ENCODE measurements at places on chromosomes 12 and 14. TPM values are rescaled to one million over a fixed set of nuclear protein-coding genes. Genes with fewer than 3 reads are reported as not detected.
A peak's percentile ranks its signal among the peaks of the same experiment; 100 is the strongest.

The NKX2-1 gene
- total RNA-seq: not detected

The RNASE4 gene
- 23.6 TPM for total RNA-seq

The TC2N gene
- total RNA-seq: 14.4 TPM

The BIN2 gene
- total RNA-seq: not detected

The IL23A gene
- not detected for total RNA-seq

The LHX5 gene
- not detected for total RNA-seq

The CHGA gene
- total RNA-seq: not detected

The TMEM121 gene
- total RNA-seq: 6.0 TPM

The INHBC gene
- total RNA-seq: not detected

The FAIM2 gene
- 1.3 TPM for total RNA-seq

- DNase-seq: no peak
- H3K4me3 ChIP-seq: no peak overlapping the region
- peaks cover 15% of the 10 kb centered on the region for H3K4me1 ChIP-seq
These were observed 232.0 kb downstream of the ERC1 start for GRCh38 chr12:1222858-1223639.

GRCh38 chr12:96422192-96422591, 22.0 kb upstream of the CDK17 start:
- no peaks in the 10 kb centered on the region for H3K36me3 ChIP-seq
- no peak overlapping the region for H3K4me3 ChIP-seq
- peaks cover 38% of the 10 kb centered on the region for H3K4me1 ChIP-seq

DNA sequence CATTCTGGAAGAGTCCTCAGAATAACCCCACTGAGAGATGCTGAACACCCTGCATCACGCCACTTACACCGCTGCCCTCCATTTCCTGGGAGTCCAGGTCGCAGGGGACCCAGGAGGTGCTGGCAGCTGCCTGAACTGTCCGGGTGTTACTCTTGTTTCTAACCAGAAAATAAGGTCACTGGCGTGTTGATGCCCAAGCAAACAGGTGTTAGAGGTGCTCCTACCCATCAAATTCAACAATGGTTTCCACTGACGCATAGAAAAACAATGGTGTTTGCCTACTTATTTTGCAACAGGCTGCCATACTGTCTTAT, 23.8 kb downstream of the PITPNM2 start:
- no peak for DNase-seq
- no peaks in the 10 kb centered on the region for H3K36me3 ChIP-seq
- H3K27ac ChIP-seq: peak overlapping the region; percentile 96
- H3K4me1 ChIP-seq: peaks cover 38% of the 10 kb centered on the region

DNA sequence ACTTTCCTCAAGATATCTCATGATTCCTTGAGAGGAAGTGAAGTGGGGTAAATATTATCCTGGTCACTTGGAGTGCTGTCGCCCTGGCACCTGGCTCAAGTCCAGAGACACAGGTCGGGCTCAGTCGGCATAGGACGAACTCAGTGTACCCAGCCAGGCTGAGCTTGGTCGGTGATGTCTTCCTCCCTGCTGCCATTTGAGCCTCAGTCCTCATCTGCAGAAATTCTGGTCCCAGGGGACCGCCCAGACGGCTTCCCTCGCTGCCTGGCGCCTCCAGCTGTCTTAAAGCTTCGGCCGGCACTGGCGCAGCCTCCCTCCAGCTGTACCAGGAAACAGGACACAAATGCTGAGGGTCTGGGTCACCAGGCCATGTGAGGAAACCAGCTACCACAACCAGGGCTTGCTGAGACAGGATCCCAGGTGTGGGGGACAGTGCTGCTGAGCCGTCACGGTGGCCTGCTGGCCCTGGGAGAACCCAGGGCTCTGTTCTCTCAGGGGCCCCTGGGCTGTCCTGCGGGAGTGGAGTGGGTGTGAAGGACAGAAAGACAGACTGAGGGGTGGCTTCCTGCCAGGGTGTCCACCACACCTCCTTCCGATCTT, 5.0 kb upstream of the KLC1 start:
- H3K36me3 ChIP-seq: no peaks in the 10 kb centered on the region
- DNase-seq: no peak
- H3K27me3 ChIP-seq: no peaks in the 10 kb centered on the region
- peaks cover 36% of the 10 kb centered on the region for H3K4me1 ChIP-seq
- H3K4me3 ChIP-seq: peak overlapping the region; percentile 6
- no peak overlapping the region for H3K27ac ChIP-seq

DNA sequence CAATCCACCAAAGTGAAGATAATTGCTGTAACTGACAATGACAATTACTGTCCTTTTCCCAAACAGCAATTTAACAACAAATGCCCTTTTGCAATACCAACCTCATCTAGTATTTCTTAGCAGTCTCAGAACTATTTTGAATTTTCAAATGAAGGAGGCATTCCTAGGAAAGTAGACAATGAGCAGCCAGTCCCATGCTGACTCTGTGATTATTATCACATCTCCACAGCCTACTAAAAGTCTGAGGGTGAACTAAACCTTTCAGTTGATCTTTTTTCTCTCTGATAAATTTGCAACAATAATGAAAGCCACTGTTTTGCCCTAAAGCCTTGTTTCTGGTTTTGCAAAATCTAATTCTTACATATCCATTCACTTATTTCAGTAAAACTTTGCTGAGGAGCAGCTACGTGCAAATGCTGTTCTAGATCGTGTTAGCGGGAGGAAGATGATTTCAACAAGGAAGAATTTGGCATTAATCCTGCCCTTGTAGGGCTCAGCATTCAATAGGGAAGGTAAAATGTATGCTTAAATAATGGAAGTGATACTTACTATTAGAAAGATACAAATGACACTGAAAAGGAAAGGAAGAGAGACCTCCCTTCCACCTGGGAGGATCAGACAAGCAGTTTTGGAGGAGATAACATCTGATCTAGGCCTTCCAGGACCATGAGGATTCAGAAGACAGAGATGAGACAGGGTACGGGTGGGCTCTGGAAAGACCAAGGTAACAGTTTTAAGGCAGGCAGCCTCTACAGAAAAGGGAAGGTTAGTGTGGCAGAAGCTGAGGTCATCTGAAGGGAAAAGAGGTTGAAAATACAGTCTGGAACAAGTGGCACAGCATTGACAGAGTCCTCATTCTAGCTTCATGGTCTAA, 47.4 kb downstream of the SLC38A1 start:
- peak overlapping the region; percentile 86 for H3K27ac ChIP-seq
- no peak for DNase-seq
- peaks cover 33% of the 10 kb centered on the region for H3K36me3 ChIP-seq
- peak overlapping the region; percentile 24 for H3K4me3 ChIP-seq

DNA sequence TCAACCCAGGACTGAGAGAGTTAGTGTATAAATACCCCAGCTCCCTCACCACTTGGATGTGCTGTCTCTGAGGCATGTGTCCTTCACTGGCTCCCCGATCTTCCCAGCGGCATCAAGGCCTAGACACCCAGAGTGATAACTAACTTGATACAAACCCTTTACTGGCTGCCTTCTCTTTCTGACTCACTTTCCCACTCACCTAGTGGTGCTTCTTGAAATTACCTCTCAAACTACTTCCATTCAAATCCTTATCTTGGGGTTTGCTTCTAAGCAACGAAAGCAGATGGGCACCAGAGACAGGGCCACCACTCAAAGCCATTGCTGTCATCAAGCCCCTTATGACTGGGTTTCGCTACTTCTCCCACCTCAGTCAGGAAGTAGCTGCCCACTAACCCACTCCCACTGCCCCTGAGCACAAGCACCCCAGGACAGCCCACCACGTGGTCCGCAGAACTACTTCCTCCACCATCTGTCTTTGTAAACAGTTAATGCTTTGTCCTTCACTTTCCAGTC, 17.2 kb downstream of the ZFP36L1 start:
- no peak overlapping the region for H3K4me3 ChIP-seq
- H3K27me3 ChIP-seq: no peaks in the 10 kb centered on the region
- peaks cover 1% of the 10 kb centered on the region for H3K36me3 ChIP-seq
- H3K27ac ChIP-seq: peak overlapping the region; percentile 97
- DNase-seq: no peak
- H3K4me1 ChIP-seq: peaks cover 40% of the 10 kb centered on the region

DNA sequence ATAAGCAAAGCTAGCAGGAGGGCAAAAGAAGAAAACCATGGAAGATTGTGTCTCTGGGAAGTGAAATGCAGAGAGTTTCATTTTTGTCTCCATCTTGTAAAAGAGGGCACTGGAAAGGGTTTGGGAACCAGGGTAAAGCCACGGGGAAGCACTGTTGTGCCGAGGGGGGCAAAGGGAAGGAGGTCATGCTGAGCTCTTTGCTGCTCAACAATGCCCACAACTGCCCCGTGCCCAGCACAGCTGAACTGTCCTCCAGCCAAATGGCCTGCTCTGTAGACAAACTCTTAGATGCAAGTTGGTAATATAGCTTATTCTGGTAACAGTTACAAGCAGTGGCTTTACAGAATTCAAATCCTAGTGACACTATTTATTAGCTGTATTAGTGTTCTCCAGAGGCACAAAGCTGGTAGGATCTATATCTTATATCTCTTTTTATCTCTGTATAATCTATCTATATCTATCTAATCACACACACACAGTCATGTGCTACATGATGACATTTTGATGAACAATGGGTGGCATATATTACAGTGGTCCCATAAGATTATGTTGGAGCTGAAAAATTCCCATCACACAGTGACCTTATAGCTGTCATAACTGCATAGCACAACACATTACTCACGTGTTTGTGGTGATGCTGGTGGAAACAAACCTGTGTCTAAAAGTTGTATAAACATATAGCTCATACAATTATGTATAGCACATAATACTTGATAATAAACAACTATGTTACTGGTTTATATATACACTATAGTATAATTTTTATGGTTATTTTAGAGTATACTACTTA, 203.4 kb upstream of the DDHD1 start:
- no peak overlapping the region for H3K4me3 ChIP-seq
- H3K4me1 ChIP-seq: peaks cover 34% of the 10 kb centered on the region
- H3K27ac ChIP-seq: peak overlapping the region; percentile 66

DNA sequence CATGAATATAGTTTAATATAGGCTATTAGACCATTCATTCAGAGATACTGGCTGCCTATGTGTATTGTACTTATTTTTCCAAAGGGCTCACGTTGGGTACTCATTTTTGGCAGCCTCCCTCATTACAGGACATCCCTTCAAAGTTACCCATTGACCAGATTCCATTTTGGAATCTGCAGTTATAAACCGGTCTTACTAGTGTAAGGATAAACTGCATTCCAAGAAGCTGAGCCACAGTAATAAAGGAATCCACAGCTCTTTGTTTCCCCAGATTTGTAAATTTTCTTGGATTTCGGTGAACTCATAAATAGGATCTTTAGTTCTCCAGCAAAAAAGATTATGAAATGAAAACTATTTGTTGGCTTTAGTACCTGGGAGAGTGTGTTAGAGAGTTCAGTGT, 18.9 kb upstream of the CFL2 start:
- no peak overlapping the region for H3K4me3 ChIP-seq
- DNase-seq: no peak

GRCh38 chr14:100844082-100844408, 18.1 kb downstream of the MEG3 start:
- H3K36me3 ChIP-seq: no peaks in the 10 kb centered on the region
- peaks cover 26% of the 10 kb centered on the region for H3K4me1 ChIP-seq
- no peak overlapping the region for H3K27ac ChIP-seq
- no peaks in the 10 kb centered on the region for H3K27me3 ChIP-seq
- DNase-seq: peak; percentile 33

DNA sequence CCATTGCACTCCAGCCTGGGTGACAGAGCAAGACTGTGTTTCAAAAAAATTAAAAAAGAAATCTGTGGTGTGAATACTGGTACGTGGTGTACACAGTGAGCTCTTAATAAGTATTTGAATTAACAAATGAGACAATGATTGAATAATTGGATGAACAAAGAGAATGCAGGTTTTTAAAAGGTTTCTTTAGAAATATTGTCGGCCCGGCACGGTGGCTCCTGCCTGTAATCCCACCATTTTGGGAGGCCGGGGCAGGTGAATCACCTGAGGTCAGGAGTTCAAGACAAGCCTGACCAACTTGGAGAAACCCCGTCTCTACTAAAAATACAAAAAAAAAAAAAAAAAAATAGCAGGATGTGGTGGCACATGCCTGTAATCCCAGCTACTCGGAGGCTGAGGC, 6.6 kb downstream of the HIF1A start:
- peaks cover 73% of the 10 kb centered on the region for H3K4me1 ChIP-seq
- DNase-seq: no peak
- no peaks in the 10 kb centered on the region for H3K27me3 ChIP-seq
- H3K27ac ChIP-seq: peak overlapping the region; percentile 82

- H3K27ac ChIP-seq: peak overlapping the region; percentile 92
- no peak for DNase-seq
- H3K4me1 ChIP-seq: peaks cover 87% of the 10 kb centered on the region
- H3K36me3 ChIP-seq: no peaks in the 10 kb centered on the region
These were observed 12.4 kb downstream of the KRT7 start for GRCh38 chr12:52245259-52245961.

GRCh38 chr14:69360438-69361108, 37.5 kb downstream of the ERH start:
- DNase-seq: no peak
- H3K36me3 ChIP-seq: no peaks in the 10 kb centered on the region
- H3K4me1 ChIP-seq: peaks cover 7% of the 10 kb centered on the region

GRCh38 chr12:14949631-14950030, 11.3 kb upstream of the ERP27 start:
- H3K27me3 ChIP-seq: no peaks in the 10 kb centered on the region
- H3K4me3 ChIP-seq: no peak overlapping the region
- peaks cover 82% of the 10 kb centered on the region for H3K4me1 ChIP-seq
- no peaks in the 10 kb centered on the region for H3K36me3 ChIP-seq
- H3K27ac ChIP-seq: peak overlapping the region; percentile 34
- no peak for DNase-seq

DNA sequence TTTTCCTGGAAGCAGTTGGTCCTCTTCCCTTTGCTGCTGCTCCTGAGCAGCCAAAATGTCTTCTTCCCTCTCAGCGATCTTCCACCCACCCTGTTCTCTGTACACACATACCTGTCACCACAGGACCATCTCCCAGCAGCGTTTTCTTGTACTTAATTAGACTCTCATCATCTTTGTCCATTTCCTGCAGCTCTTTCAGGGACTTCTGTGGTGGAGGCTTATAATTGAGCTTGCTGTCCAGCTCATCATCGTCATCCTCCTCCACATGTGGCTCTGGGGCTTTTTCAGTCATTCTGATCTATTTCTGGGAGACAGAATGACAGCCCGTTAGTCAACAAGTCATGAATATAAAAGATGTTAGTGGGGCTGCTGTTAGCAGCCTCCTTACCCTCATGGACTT, 11.0 kb downstream of the ARHGDIB start:
- DNase-seq: no peak
- H3K27me3 ChIP-seq: no peaks in the 10 kb centered on the region
- H3K4me1 ChIP-seq: peaks cover 75% of the 10 kb centered on the region
- no peak overlapping the region for H3K27ac ChIP-seq
- no peak overlapping the region for H3K4me3 ChIP-seq
- H3K36me3 ChIP-seq: no peaks in the 10 kb centered on the region

- no peaks in the 10 kb centered on the region for H3K36me3 ChIP-seq
- H3K27ac ChIP-seq: no peak overlapping the region
- no peaks in the 10 kb centered on the region for H3K4me1 ChIP-seq
- no peak overlapping the region for H3K4me3 ChIP-seq
These were observed 53.1 kb upstream of the DDX11 start for GRCh38 chr12:31020385-31021166.

- H3K36me3 ChIP-seq: no peaks in the 10 kb centered on the region
- H3K27ac ChIP-seq: no peak overlapping the region
- no peaks in the 10 kb centered on the region for H3K27me3 ChIP-seq
- H3K4me3 ChIP-seq: no peak overlapping the region
- no peak for DNase-seq
- H3K4me1 ChIP-seq: peaks cover 44% of the 10 kb centered on the region
These were observed 305.5 kb downstream of the CEP128 start for GRCh38 chr14:80636071-80636470.

- H3K4me1 ChIP-seq: peaks cover 58% of the 10 kb centered on the region
- H3K36me3 ChIP-seq: peaks cover 9% of the 10 kb centered on the region
- peak overlapping the region; percentile 83 for H3K27ac ChIP-seq
- DNase-seq: no peak
These were observed 12.0 kb downstream of the LUM start for GRCh38 chr12:91099341-91099740.
